HepG2 (cell line): ENCODE measurements at places on chromosomes 4 and X. TPM values are rescaled to one million over a fixed set of nuclear protein-coding genes. Genes with fewer than 3 reads are reported as not detected.
A peak's percentile ranks its signal among the peaks of the same experiment; 100 is the strongest.

Gene TEX11
- total RNA-seq: not detected in 2 replicates

Gene FREM3
- total RNA-seq: not detected in 2 replicates

Gene SPIN3
- total RNA-seq: 5.2 and 8.4 TPM in 2 replicates

Gene CD38
- total RNA-seq: not detected in 2 replicates

Gene CXCL3
- total RNA-seq: 0.13 TPM in 1 of 2 replicates, not detected in the other

DNA sequence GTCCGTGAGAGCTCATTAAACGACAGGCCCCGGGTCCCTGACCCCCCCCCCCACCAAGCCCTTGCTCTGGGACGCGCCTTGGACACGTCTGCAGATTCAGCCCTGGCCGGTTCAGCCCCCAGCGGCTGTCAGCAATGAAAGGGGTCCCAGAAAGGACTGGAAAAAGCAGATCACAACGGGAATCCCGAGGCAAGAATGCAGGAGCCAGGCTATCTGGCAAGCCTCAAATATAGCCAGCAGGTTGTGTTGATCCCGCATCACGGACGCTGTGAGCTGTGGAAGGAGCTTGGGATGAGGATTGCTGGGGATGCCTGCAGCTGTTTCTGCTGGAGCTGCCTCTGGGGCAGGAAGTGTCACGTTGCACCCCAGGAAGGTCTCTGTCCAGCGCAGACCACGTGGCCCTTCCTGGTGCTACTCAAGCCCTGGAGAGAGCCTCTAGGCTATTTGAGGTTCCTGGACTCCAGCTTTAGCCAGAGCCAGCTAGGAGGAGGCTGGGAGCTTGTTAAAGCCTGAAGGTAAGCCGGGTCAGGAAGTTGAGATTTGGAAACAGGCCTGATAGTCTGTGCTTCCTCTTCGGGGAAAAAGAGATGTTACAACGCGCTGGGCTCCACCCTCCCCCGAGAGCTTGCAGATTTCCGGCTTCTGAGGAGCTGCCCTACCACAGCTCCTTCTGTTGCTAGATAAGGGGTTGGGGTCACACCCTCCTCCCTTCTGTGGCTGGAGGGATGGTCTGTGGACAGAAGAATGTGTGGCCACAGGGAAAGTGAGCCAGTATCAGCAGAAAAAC, 19.3 kb upstream of the CSF2RA start:
- peak; percentile 13 for DNase-seq
- H3K36me3 ChIP-seq: no peaks in the 10 kb centered on the region
- peaks cover 14% of the 10 kb centered on the region for H3K4me1 ChIP-seq
- no peak overlapping the region for H3K27ac ChIP-seq

- H3K4me3 ChIP-seq: no peak overlapping the region
- no peaks in the 10 kb centered on the region for H3K36me3 ChIP-seq
- H3K27me3 ChIP-seq: no peaks in the 10 kb centered on the region
Measured at GRCh38 chr4:150242820-150243458, 164.7 kb downstream of the DCLK2 start.

DNA sequence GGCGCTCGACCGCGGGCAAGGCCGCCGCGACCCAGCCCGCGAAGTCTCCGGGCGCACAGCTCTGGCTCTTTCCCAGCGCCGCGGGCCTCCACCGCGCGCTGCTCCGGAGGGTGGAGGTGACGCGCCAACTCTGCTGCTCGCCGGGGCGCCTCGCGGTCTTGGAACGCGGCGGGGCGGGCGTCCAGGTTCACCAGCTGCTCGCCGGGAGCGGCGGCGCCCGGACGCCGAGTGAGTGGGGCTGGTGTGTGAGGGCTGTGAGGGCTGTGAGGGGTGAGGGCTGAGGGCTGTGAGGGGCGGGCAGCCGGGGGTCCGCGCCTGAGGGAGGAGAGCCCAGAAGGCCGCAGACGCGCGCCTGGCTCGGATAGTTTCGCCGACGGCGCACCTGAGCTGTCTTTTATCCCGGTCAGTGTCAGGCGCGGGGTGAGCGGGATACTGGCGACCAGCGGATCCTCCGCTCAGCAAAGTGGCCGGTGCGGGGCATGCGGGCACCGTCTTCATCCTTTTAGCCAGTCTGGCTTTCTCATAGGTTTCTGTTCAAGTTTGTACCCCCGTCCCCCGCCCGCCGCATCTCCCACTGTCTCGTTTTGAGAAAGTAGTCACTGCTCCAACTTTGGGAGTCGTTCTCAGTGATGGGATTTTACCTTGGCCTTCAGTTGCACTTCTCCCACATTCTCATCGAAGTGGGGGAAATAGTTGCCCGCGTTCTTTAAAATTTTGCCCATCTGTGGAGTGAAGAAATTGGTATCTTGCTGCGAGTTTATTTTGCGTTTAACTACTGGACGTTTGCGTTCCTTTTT, 586 bp downstream of the HERC5 start:
- H3K27me3 ChIP-seq: no peaks in the 10 kb centered on the region
- H3K4me3 ChIP-seq: peak overlapping the region; percentile 52; the same call in 1 of the 2 replicates
- peaks cover 7% of the 10 kb centered on the region; the same call in 1 of the 2 replicates for H3K4me1 ChIP-seq
- H3K36me3 ChIP-seq: no peaks in the 10 kb centered on the region
- H3K27ac ChIP-seq: no peak overlapping the region

DNA sequence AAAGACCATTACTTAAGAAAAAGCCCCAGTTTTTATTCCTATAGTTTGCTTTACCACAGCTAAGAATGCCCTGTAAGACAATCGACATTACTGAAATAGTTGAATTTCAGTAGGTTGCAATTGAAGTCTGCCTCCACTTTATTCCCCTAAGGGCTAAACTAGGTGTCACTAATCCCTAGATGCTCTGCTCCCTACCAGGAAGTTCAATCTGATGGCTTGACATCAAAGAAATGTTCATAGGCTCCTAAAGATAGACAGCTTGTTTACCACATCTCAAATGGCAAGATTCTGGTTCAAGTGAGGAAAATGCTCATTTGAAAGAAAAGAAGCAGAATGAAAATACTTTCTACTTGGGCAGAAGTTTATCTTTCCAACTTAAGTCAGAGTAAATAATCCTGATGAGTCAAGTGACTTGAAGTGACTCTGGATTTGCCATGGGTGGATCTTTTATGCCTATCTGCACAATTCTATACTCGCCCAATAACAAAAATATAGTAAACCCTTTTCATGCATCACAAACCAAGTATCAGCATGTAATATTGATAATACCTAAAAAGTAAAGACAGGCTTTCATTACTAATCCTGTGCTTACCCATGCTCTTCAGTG, 117.2 kb downstream of the SH3RF1 start:
- peaks cover 4% of the 10 kb centered on the region; the same call in 1 of the 3 replicates for H3K36me3 ChIP-seq
- no peaks in the 10 kb centered on the region for H3K4me1 ChIP-seq
- H3K27ac ChIP-seq: no peak overlapping the region
- H3K27me3 ChIP-seq: no peaks in the 10 kb centered on the region
- no peak overlapping the region for H3K4me3 ChIP-seq

DNA sequence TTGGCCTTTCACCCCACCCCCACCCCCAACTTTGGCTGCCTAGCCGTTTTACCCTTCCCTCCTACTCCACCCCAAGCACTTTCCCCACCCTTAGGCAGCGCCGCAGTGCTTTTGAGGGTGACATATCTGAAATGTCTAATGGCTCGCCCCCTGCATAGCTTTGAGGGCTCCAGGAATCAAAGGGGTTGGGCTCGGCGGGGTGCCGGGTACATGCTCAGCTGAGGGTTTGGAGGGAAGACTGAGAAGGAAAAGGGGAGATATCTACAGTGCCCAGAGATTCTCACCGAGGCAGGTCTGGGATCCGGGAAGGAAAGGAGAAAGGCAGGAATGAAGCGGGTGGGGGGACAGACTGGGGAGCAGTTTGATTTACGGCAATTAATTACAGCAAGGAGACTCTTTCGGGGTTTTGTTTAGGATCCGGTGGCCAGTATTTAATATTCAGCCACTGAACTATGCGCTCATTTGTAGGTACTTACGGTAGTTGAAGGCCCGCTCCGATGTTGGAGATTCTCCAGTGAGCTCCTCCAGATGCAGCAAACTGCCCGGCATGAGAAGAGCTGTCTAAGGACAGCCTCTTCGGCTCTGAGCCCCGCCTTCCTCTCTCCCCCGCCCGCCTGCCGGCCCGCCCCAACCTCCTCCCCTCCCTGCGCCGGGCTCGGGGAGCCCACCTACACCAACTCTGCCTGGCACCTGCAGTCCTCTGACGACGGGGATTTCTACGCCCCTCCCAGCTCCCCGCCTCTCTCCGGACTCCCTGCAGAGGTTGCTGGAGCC, at the start of gene IGSF1:
IGSF1 (minus strand) TSS at position 569 of the 774 bp plus-strand sequence. CDS start 2,632 bp downstream, outside the sequence.
- H3K27me3 ChIP-seq: no peaks in the 10 kb centered on the region
- peaks cover 20% of the 10 kb centered on the region; the same call in 1 of the 3 replicates for H3K36me3 ChIP-seq
- peaks cover 10% of the 10 kb centered on the region for H3K4me1 ChIP-seq
- peak within 1 kb of the TSS; percentile 68 for H3K4me3 ChIP-seq
- DNase-seq: peak; percentile 17
- peak within 1 kb of the TSS; percentile 87 for H3K27ac ChIP-seq

DNA sequence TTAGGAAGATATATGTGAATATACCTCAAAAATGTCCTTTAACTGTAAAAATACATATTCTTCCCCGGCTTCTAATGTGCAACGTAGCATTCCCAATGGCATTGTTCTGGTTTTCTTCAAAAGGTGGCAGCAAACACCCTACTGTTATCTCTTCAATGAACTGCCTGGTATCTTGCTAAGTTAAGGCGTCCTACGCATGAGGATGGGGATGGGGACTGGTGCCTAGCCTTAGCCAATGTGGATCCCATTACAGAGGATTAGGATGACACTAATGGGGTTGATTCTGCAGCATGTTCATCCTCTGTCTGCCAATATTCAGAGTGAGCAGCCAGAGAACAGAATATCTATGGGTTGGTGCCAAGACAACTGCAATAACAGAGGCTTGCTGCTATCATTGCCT, 334.9 kb upstream of the ADGRL3 start:
- no peaks in the 10 kb centered on the region for H3K36me3 ChIP-seq
- no peak overlapping the region for H3K4me3 ChIP-seq
- no peak for DNase-seq
- no peaks in the 10 kb centered on the region for H3K27me3 ChIP-seq

GRCh38 chr4:114132830-114133229, 153.4 kb upstream of the ARSJ start:
- H3K4me1 ChIP-seq: no peaks in the 10 kb centered on the region
- H3K27ac ChIP-seq: no peak overlapping the region
- no peaks in the 10 kb centered on the region for H3K27me3 ChIP-seq
- H3K36me3 ChIP-seq: no peaks in the 10 kb centered on the region
